Uterus (tissue), 4 donors: ENCODE measurements at places on chromosomes 11 and 22. TPM values are rescaled to one million over a fixed set of nuclear protein-coding genes. Genes with fewer than 3 reads are reported as not detected.

DNA sequence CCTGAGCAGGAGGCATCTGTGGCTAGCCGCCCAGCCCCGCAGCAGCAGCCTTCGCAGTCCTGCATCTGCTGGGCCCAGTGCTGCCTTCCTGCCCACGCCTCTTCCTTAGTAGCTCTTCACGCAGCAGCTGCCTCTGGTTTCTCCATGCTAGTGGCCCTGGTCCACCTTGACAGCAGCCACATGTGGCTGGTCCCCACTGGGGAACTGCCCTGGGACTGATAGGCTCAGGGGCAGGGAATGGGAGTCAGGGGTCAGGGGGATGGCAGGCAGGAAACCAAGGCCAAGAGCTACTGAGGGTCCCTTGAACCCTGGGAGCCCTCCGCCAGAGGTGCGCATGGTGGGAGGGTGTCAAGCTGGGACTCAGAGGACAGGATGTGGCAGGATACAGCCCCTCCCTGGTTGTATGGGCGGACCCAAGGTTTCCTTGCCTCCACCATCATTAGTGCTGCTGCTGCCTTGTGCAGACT lies 99.4 kb upstream of the PITPNB start:
- DNase-seq: peak; percentile 11

DNA sequence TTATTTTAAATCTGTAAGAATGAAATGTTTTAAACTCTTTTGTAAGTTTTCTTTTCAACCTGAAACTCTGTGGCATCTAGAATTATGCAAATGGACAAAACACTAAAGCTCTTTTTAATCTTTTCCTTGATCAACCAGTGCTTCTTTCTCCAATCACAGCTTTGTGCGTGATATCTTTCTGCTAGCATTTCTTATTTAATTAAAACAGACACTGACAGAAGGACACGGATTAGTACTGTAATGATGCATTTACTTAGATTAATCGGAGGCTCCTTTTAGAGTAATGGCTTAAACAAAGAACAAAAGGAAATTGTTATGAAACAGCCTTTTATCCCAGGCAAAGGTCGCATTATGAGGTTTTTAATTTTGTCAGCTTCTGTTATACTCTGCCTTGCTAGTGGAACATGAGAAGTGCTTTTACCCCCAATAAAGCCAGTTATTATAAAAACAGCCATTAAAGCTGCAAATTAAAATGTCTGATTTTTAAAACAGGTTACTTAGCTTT lies 48.5 kb upstream of the SOX6 start:
- no peak for DNase-seq

Gene FOLR2
- 0.51 TPM for total RNA-seq

Gene NPAS4
- total RNA-seq: 0.97 TPM

Gene SAA4
- not detected for total RNA-seq

DNA sequence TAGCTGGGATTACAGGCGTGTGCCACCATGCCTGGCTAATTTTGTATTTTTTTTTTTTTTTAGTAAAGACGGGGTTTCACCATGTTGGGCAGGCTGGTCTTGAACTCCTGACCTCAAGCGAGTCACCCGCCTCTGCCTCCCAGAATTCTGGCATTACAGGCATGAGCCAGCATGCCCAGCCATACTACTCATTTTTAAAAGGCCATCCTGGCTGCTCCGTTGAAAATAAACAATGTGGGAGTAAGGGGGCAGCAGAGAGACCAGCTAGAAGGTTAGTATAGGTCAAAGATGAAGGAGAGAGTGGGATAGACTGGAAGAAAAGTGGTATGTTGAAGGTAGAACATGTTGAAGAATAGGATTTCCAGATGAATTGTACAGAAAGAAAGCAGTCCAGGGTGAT lies 17.6 kb upstream of the LIN7C start:
- no peak for DNase-seq
